ENCODE measurements at places on chromosomes 16 and 17.

DNA sequence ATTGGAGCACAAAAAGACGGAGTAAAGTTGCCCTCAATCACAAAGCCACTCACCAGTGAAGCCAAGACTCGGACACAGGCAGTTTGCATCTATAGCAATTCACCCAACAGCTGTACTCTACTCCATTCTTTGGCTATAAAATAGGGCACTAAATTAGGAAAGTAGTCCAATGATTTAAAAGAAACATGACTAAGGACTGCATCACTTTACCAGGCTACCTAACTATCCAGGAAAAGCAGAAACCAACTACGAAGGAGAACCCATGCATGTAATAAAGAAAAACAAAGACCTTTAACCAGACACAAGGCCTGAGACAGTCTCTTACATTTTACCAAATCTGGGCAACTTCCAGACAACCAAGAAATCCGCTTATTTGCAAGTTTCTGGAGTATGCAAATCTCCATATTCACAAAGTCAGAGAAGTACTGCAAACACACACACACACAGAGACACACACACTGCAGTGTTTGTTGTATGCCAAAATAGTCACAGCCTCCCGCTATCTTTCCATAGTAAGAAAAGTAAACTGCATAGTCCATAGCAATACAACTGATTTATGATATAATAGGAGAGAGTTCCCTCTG is 59.8 kb downstream of the CDH11 start:
- no peak for DNase-seq

- no peak for DNase-seq
These were observed 7.3 kb downstream of the PNMT start for GRCh38 chr17:39675390-39676082.

- DNase-seq: peak; percentile 67
These were observed 29.1 kb upstream of the ITGA3 start for GRCh38 chr17:50026837-50027171.

DNA sequence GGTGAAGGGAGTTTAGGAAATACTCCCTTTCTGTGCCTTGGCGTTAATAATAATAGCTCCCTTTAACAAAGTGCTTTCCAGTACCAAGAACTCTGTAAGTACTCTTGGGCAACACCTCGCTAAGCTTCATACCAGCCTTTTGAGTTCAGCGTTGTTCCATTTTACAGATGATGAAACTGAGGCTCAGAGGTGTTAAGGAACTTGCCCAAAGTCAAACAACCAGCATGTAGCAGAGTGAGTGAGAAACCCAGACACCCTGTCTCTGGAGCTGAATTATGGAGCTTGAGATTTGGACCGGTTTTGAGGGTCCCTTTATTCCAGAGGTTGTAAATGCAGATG is 607 bp downstream of the KATNIP start:
- DNase-seq: no peak

- no peak for DNase-seq
These were observed 847.4 kb upstream of the SOX9 start for GRCh38 chr17:71273441-71273840.

DNA sequence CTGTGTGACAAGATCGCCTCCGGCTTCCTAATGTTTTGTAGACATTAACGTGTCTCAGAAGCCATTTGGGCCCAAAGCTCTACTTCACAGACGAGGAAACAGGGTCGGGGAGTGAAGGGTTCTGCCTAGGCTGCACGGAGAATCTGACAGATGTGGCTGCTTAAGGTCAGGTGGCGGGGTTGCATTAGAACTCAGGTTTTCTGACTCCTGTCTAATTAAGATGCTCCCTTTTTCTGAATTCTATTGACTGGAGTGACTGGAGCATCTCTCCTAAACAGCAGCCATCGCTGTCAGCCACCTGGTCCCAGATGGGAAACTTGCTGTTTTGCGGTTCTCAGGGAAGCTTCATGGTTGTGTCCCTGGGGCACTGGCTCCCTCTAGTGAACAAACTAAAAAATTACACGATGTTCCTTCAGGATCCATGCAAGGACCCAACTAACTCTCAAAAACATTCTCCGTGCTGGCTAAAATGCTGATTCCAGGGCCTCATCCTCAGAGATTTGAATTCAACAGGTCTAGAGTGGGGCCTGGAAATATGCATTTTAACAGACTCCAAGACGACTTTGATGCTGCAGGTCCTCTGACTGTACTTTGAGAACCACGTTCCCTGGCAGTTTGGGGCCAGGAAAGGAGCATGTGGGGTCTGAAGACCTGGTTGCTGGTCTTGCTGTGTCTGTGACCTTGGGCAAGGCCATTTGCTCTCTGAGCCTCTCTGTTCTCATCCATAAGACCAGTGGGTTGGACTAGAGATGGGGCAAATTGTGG is 117.4 kb downstream of the IRF8 start:
- DNase-seq: no peak

All from stimulated activated naive CD4-positive, alpha-beta T cell treated with Interleukin-2 at 50 U/mL for 16 hours (primary cell).